CD4-positive, alpha-beta T cell (primary cell): ENCODE measurements at places on chromosomes 4 and X.

DNA sequence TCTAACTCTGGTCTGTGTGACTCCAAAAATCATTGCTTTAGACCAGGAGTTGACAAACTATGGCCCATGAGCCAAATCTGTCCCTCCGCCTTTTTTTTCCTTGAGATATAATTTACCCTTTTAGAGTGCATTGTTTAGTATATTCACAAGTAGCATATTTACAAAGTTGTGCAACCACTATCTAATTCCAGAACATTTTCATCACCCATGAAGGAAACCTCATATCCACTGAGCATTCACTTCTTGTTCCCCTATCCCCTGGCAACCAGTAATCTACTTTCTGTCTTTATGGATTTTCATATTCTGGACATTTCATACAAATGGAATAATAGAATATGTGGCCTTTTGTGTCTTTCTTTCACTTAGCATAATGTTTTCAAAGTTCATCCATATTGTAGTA lies 67.4 kb upstream of the CITED1 start:
- no peak for DNase-seq

DNA sequence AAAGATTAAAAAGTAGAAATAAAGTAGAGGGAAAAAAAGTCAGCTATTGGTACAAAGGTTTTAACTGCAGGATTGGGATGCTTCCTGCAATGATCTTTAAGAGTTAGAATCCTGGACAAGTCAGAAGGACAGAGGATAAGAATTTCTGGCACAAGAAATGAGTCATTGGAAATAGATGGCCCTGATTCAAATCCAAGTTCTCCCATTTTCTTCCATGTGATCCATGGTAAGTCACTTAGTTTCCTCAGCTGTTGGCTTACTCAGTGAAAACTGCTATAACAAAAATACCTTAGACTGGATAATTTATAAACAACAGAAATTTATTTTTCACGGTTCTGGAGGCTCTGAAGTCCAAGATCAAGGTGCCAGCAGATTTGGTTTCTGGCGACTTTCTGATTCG lies 13.3 kb upstream of the TBC1D19 start:
- DNase-seq: no peak

DNA sequence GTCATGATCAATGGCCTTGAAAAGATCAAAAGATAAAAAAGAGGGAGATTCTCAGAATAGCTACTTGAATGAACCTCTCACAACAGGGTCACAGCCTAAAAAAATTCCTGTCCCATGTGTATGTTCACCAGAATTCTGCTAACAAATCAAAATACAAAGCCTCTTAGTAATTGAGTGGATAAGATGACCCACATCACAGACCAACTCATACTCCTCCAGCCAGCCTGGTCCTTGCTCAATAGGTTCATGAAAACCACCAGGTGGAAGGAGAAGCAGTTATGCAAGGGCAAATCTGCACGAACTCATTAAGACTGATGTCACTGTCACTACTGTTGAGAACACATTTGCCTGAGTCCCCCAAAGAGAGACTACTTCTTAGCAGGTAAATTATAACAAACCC lies 21.5 kb downstream of the WDFY3 start:
- DNase-seq: no peak

DNA sequence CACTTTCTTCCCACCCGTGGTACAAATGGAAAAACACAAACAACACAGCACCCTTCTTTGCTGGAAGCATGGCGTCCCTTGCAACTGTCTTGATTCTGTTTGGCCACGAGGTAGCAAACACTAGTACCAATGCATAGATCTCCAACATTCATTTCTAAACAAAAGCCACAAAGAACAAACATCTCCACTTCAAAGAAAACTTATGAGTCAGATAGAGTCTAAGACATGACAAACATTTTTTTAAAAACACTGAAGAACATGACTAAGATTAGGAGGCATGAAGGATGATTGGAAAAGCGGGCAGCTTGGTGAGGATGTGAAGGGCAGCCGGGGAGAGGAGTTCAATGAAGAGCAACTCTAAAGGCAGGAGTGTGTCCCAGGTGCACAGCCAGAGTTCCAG lies 197.6 kb upstream of the FAM9B start:
- no peak for DNase-seq

DNA sequence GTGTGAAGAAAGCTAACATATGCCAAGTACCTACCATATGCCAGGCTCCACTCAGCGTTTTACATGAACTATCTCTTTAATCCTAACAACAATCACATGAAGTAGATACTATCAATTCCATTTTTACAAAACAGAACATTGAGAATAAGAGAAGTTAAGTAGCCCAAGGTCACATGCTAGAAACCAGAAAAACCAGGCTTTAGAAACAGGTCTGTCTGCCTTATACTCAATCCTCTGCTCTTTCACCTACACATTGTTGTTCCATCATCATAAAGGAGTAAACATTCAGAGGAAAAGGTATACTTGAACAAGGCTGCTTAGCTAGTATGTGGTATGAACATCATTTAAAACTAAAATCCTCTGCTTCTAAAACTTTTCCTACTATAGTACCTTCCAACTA lies 42.1 kb downstream of the WDFY3 start:
- no peak for DNase-seq

GRCh38 chr4:14667624-14668151 lies 334.6 kb upstream of the CPEB2 start:
- no peak for DNase-seq

DNA sequence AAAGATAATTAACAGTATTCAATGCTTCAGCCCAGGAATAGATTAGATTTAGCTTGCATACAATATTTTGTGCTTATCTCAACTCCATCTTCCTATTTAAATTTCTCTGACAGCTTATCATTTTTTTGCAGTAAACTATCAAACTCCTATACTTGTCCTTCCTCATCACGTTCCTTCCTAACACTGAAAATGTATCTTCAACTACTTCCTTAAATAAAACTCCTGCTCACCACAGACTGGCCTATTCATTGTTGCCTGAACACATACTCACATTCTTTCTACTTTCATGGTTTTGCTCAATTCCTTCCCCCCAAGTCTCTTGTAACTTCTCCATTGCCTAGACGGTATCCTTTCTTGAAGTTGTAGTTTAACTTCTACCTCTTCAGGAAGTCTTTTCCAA lies 28.5 kb upstream of the PTPN13 start:
- no peak for DNase-seq
